Thymus (tissue), 14 donors: ENCODE measurements at places on chromosomes 16 and 17. TPM values are rescaled to one million over a fixed set of nuclear protein-coding genes. Genes with fewer than 3 reads are reported as not detected.

CLEC3A gene
- total RNA-seq = 0.14 TPM

GRCh38 chr16:25060920-25061319, 45.8 kb upstream of the ARHGAP17 start:
- peaks cover 18% of the 10 kb centered on the region for H3K4me1 ChIP-seq
- no peaks in the 10 kb centered on the region for H3K27me3 ChIP-seq
- peak overlapping the region; percentile 93 for H3K27ac ChIP-seq
- peak; percentile 60 for DNase-seq

DNA sequence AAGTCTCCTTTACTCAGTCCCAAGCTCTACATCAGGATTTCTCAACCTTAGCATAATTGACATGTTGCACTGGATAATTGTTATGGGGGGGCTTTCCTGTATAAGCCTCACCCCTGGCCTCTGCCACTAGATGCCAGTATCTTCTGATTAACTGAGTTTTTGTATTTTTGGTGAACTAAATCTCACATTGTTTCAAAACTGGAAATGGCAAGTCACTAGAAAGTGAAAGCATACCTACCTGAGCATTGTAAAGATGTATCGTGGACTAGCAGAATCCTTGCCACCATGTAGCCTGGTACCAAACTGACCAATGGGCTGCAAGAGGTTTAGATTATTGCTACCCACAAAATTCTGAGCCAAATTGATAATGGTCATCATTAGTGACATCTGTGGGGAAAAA, 15.0 kb downstream of the TOP2A start:
- peaks cover 91% of the 10 kb centered on the region for H3K36me3 ChIP-seq
- H3K4me1 ChIP-seq = no peaks in the 10 kb centered on the region
- no peak overlapping the region for H3K4me3 ChIP-seq
- H3K27me3 ChIP-seq = no peaks in the 10 kb centered on the region
- no peak for DNase-seq

CTRB1 gene
- total RNA-seq = 0.14 TPM

CACNA1H gene
- total RNA-seq = 0.61 TPM

DNA sequence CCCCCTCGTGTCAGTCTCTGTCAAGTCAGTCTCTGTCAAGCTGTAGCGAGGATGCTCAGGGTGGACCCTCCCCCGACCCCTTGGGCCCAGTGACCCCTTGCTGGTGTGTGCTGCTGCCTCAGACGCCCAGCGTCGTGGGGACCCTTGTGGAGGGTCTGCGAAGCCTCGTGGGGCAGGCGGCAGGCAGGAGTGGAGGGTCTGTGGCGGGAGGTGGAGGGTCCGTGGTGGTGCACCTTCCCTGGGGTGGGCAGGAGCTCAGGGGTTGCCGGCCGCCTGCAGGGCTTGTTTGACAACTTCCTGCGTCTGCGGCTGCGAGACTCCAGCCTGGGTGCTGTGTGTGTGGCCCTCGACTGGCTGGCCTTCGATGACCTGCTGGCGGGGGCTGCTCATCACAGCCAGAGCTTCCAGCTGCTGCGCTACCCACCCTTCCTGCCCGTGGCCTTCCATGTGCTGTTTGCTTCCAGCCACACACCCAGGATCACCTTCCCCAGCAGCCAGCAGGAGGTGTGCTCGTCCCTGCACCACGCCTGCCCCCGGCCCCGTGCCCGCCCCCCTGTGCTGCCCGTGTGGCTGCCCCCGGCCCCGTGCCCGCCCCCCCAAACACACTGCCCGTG, 5.6 kb downstream of the GNG13 start:
- no peak overlapping the region for H3K4me3 ChIP-seq
- H3K27me3 ChIP-seq = peaks cover 16% of the 10 kb centered on the region
- no peak for DNase-seq
- H3K36me3 ChIP-seq = peaks cover 55% of the 10 kb centered on the region

GUCY2D gene
- 0.05 TPM for total RNA-seq

DNA sequence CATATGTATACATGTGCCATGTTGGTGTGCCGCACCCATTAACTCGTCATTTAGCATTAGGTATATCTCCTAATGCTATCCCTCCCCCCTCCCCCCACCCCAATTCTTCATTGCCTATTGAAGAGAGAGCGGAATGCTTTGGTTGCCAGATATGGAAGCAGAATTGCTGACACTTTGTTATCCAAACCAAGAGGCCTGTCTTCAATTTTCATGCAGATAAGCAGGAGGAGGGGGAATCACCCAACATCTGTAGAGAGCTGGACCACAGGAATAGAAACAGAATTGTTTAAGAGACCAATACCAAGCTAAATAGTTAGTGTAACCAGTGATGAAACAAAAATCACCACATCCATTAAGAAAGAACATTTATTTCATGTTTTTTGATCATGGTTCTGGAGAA, 7.1 kb downstream of the ASPA start:
- no peaks in the 10 kb centered on the region for H3K36me3 ChIP-seq
- no peak overlapping the region for H3K4me3 ChIP-seq
- H3K27me3 ChIP-seq = no peaks in the 10 kb centered on the region

- H3K27me3 ChIP-seq = no peaks in the 10 kb centered on the region
- no peaks in the 10 kb centered on the region for H3K4me1 ChIP-seq
- no peaks in the 10 kb centered on the region for H3K36me3 ChIP-seq
Observed at GRCh38 chr16:54568906-54569807, 282.6 kb upstream of the IRX3 start.

PLCG2 gene
- total RNA-seq = 10.1 TPM

GRCh38 chr17:34721326-34721725, 141.9 kb downstream of the TMEM132E start:
- no peaks in the 10 kb centered on the region for H3K27me3 ChIP-seq
- no peaks in the 10 kb centered on the region for H3K36me3 ChIP-seq
- H3K4me3 ChIP-seq = no peak overlapping the region
- DNase-seq = no peak
- no peaks in the 10 kb centered on the region for H3K4me1 ChIP-seq

GRCh38 chr16:24188751-24189318, 67.3 kb upstream of the CACNG3 start:
- no peaks in the 10 kb centered on the region for H3K27me3 ChIP-seq
- no peak overlapping the region for H3K27ac ChIP-seq
- DNase-seq = no peak
- no peaks in the 10 kb centered on the region for H3K4me1 ChIP-seq
- peaks cover 40% of the 10 kb centered on the region for H3K36me3 ChIP-seq

- no peaks in the 10 kb centered on the region for H3K36me3 ChIP-seq
- DNase-seq = no peak
- no peaks in the 10 kb centered on the region for H3K4me1 ChIP-seq
Observed at GRCh38 chr16:72049110-72049509, 5.2 kb upstream of the HP start.

SMIM5 gene
- 0.94 TPM for total RNA-seq

DNA sequence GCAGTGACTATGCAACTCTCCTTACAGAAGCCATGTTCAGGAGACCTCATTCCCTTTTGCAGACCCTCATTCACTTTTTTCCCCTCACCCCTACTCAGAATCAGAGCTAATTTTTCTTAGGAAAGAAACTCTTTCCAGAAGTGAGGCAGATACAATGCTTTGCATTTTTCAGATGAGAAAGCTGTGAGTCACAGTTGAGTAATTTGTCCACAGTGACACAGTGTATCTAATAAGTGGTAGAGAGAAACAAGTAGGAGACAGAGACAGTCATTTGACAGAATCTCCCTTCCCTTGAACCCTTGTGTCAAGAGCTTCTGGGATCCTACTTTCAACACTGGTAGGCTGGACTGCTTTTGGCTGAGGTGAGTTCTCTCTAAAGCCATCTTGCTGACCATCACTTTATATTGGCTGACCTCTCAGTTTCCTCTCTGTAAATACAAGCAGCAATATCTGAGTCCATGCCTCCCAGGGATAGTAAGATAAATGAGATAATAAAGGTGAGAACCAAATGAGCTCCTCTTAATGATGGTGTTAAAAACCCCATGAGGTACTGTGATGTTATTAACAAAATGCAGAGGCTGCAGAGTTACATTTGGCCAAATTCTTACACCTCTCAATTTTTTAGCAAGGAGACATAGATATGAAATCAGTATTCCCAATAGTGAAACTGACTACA, 130.8 kb downstream of the CA10 start:
- no peaks in the 10 kb centered on the region for H3K27me3 ChIP-seq
- no peak overlapping the region for H3K27ac ChIP-seq
- no peaks in the 10 kb centered on the region for H3K4me1 ChIP-seq
- no peaks in the 10 kb centered on the region for H3K36me3 ChIP-seq

CLEC18B gene
- total RNA-seq = 0.28 TPM

RHBDL3 gene
- total RNA-seq = 0.19 TPM

- no peaks in the 10 kb centered on the region for H3K36me3 ChIP-seq
- H3K4me3 ChIP-seq = no peak overlapping the region
- no peaks in the 10 kb centered on the region for H3K27me3 ChIP-seq
- H3K27ac ChIP-seq = no peak overlapping the region
- H3K4me1 ChIP-seq = no peaks in the 10 kb centered on the region
- DNase-seq = no peak
Observed at GRCh38 chr16:55078699-55079410, 148.2 kb downstream of the IRX5 start.

DNA sequence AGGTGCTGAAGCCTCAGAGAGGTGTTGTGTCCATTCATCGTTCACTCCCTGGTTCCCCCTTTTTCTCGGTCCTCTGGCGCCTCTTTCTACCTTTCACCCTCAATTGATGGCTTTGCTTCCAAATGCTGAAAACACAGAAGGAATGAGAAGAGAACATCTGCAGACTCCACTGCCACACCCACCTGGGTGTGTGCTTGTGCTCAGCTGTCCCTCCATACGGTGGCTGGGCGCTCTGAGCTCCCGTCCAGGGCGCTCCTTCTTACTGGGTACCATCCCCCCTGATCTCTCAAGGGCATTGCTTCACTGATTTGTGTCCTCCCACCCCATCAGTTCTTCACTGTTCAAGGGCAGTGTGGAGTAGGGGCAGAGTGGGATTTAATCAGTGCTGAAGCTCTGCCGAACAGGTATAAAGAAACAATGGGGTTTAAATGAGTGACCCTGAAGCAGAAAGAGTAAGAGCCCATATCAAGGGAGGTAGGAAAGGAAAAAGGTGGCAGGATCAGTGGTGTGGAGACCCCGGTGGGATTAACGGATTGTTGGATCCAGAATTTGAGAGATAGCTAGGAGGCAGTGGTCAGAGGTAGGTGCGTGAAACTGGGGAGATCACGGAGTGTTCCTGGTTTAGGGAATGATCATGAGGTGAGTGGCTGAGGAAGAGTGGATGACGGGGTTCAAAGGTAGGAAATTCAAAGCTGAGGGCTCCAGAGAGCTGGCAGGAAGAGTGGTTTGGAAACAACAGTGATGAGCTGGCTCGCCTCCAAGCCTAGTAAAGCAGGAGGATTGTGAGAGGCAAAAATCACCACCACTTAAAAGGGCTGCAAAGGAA, 40.8 kb downstream of the MRTFB start:
- no peak overlapping the region for H3K27ac ChIP-seq
- no peak overlapping the region for H3K4me3 ChIP-seq
- H3K36me3 ChIP-seq = no peaks in the 10 kb centered on the region
- H3K4me1 ChIP-seq = peaks cover 2% of the 10 kb centered on the region
